ENCODE measurements at places on chromosomes 2 and 18. TPM values are rescaled to one million over a fixed set of nuclear protein-coding genes. Genes with fewer than 3 reads are reported as not detected.

GRCh38 chr2:188495969-188496431 is 204.3 kb downstream of the GULP1 start:
- DNase-seq, result no peak

The BMP10 gene
- not detected for total RNA-seq

The GALNT14 gene
- total RNA-seq, result 93.3 TPM

- DNase-seq, result peak; percentile 64
These were observed 19.1 kb downstream of the FHL2 start for GRCh38 chr2:105379741-105380186.

- peak; percentile 97 for DNase-seq
These were observed 11.0 kb downstream of the ERFE start for GRCh38 chr2:238169708-238170251.

- DNase-seq, result no peak
These were observed 128.6 kb downstream of the RGPD3 start for GRCh38 chr2:106339609-106340008.

DNA sequence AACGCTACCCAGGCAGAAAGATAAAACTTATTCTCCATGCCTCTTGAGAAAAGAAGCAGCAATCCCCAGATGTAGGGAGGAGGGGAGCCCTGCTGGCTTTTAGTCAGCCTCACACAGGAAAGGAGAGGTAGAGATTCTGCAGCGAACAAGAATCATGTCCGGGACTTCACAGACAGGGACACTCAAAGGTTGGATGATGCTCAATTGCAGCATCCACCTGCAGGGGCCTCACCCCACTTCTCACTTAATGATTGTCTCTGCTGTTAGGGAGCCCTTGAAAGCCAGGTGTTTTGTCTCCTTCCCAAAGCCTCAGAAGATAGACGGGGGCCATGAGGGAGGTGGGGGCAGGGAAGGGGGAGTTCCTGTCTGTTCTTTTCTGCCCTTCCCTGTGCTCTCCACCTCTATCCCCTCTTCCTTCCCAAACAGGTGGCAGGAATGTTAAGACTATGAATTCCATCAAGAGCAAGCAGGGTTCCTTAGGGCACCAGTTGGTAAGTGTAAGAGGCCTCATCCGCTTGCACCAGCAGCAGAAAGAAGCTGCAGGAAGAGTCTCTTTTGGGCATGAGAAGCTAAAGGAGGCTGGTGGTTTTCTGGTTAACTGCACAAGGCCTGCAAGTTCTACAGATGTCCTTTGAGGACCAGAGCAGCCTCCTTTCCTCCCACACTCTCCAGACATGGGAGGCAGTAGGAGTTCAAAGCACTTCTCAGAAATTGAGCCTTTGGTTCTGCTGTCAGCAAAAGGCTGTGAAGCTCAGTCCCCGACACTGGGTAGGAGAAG is 154.7 kb upstream of the TNP1 start:
- DNase-seq, result no peak

The CRYGD gene
- not detected for total RNA-seq

DNA sequence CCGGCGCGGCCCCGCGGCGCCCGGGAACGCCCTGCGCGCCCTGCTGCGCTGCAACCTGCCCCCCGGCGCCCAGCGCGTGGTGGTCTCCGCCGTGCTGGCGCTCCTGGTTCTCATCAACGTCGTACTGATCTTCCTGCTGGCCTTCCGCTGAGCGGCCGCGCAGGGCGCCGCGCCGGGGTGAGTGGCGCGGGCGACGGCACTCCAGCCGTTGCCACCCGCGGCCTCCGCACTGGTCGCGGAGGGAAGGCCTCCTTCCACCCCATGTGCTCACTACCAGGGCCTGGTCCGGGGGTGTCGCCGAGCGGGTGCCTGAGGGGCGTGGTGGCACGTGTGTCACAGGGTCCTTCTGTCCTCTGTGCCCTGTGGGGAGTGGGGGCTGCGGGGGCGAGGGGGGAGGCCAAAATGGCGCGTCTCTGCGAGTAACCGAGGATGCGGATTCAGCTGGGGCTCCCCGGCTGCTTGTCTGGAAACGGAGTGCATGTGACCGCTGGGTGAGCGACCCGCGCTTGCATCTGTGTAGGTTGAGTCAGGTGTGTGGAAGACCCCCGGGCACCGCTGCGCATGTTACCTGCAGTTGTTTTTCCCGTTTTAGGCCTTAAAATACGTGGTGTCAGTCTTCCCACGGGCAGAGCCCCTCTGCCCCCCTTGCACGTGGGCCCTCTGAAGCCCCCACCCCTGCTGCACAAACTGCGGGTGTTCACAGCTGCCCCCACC is 58.0 kb downstream of the FAM168B start:
- DNase-seq, result no peak

The ADGRF3 gene
- not detected for total RNA-seq

The ZSWIM2 gene
- not detected for total RNA-seq

- no peak for DNase-seq
These were observed 715.1 kb upstream of the CDH7 start for GRCh38 chr18:65035701-65036100.

The RIT2 gene
- total RNA-seq, result not detected

DNA sequence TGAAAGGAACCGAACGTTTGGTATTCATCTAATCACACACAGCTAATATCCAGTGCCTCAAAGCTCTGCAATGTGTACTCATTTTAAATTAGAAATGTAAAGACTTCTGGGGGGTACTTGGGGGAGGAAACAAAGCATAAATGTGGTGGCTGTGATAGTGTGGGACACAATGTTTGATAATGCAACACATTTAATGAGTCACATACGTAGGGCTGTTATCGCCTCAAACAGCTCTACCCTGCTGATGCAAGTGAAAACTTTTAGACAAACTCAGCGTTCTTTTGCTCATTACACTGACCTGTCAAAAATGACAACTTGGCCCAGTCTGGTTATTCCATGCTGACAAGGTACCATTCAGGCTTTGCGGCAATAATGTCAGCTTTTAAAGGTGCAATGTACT is 1227.1 kb upstream of the CELF4 start:
- DNase-seq, result no peak

DNA sequence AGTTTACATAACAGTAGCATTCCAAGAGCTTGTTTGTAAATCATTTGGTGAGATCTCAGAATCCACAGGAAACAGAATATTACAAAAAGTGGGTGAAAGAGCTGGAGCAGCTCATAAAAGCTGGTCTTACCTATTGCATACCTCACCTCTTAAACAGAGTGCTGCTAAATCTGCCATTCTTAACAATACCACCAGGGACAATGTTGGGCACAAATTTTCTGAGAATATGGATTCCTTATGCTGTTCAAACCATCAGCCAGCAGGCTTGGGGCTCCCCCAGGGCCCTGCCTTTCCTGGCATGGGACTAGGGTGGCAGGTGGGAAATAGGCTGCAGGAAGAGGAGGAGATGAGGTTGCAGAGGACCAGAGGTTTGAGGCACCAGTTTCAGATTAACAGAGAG is 55.6 kb downstream of the TGFA start:
- peak; percentile 33 for DNase-seq

The CNRIP1 gene
- total RNA-seq, result 1.6 TPM

DNA sequence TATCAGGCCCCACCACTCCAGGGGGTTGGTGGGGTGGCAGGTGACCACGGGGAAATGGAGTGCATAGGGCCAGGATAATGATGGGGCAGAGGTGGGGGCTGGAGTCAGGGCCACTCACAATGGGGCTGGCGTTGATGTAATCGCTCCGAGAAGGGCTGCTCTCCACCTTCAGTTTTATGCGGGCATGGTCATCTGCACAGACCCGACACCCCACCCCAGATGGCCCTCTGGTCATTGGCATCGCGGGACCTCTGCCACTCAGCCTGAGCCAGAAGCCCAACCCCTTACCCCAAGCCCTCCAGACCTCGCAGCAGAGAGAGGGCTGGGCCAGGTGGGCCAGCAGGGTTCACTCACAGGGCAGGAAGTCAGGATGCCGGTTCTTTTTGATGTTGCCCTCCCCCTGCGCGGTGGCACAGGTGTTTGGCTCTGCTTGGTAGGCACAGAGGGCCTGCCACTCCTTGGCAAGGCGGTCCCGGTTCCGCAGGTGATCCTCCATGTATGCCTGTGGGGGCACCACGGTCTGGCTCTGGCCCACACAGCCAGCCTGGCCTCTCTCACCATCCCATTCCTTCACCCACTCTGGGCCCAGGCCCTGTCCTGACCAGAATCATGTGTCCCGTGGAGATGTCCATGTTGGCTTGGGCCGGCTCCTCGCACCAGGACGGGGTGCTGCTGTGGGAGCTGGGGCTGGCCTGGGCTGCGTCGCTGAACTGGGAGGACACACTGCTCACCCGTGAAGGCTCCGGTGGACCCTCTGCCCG is 12.4 kb downstream of the PTPRN start:
- no peak for DNase-seq

DNA sequence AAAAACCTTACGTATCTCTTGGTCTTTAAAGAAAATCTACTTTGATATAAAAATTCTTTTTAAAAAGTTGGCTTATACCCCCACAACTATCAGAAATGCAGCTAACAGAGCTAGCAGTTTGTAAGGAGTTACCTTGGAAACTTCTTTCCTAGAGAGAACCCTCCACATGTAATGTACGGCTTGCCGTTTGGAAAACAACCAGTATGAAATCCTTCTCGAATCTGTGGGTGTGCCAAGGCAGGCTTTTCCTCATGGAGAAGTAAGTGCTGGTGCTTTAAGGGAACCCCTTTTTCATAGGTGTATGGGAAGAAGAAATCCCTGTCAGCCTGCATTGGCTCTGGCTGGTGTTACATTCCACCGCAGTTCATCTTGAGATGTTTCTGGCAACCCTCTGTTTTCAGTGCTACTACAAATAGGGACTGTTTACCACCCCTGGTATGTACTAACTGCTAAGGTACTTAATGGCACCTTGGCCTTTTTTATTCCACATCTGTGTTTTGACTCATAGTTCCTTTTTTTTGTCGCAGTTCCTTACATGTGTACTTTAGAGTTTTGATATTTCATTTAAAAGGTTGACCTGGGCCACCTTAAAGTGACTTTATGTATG is 248.4 kb downstream of the FHOD3 start:
- no peak for DNase-seq

The PTPRN gene
- 0.52 TPM for total RNA-seq

GRCh38 chr2:114175507-114175906 is 266.9 kb upstream of the DPP10 start:
- no peak for DNase-seq

DNA sequence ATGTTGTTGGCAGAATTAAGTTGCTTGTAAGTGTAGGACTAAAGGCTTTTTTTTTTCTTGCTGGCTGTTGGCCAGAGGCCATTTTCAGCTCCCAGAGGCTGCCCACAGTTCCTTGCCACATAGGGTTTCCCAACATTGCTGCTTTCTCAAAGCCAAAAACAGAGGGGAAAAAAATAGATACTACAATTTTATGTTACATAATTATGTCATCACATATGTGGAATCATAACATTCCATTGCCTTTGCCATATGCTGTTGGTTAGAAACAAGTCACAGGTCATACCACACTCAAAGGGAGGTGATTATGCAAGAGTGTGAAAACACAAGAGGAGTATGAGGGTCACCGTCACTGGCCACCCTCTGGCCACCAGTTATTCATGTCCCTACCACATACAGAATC is 154.5 kb downstream of the RTN4 start:
- no peak for DNase-seq

The KATNAL2 gene
- total RNA-seq, result 10.3 TPM

DNA sequence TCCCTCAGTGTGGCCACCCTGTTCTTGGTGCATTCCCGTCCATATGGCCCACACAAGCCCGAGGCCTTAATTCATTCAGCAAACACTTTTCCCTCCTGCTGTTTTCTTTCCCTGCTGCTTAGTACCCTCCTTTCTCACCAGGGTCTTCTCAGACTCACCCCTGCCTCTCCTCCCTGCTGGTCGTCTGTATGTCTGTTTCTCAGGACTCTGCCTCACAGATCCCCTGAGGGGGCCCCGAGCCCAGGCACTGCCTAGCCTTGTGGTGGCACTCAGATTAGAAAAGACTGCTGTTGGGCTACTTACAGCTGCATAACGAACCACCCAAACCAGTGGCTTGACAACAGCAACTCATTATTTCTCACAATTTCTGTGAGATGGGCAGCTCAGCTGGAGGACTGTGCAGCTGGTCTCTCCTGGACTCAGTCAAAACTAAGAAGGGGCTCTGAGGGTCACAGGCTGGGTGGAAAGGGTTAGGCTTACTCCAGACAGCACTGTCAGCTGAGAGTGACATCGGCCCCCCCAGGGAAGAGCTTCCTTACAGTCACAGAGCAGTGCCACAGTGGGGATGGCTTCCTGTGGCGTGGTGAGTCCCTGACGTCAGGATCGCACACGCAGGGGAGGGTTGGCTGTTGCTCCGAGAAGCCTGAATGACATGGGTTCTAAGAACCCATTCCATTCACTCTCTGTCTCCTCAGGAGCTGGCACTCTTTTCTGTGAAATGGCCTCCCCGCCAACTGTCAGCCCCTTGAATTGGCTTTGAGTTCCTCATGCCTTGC is 139.0 kb downstream of the UXS1 start:
- no peak for DNase-seq

- peak; percentile 78 for DNase-seq
These were observed 39.2 kb upstream of the KIDINS220 start for GRCh38 chr2:8876628-8877027.

The EHD3 gene
- total RNA-seq, result 9.5 TPM

Measured in renal cortical epithelial cell (primary cell).